ENCODE measurements at places on chromosomes 12 and 14. TPM values are rescaled to one million over a fixed set of nuclear protein-coding genes. Genes with fewer than 3 reads are reported as not detected.

- no peaks in the 10 kb centered on the region for H3K4me1 ChIP-seq
- no peak overlapping the region for H3K27ac ChIP-seq
- H3K4me3 ChIP-seq = peak overlapping the region; percentile 72
- peak; percentile 54 for DNase-seq
- H3K27me3 ChIP-seq = peaks cover 78% of the 10 kb centered on the region
- no peaks in the 10 kb centered on the region for H3K36me3 ChIP-seq
Measured at GRCh38 chr12:102958073-102958829, 777 bp downstream of the ASCL1 start.

- H3K4me3 ChIP-seq = no peak overlapping the region
- no peaks in the 10 kb centered on the region for H3K36me3 ChIP-seq
- DNase-seq = no peak
- H3K27ac ChIP-seq = no peak overlapping the region
- H3K4me1 ChIP-seq = peaks cover 11% of the 10 kb centered on the region
Measured at GRCh38 chr12:1504304-1504894, 90.0 kb downstream of the FBXL14 start.

GRCh38 chr14:59919570-59920377, at the start of gene LRRC9:
Gene LRRC9 (plus strand): TSS chr14:59920144.
- peaks cover 4% of the 10 kb centered on the region for H3K4me1 ChIP-seq
- DNase-seq = peak; percentile 9
- H3K27ac ChIP-seq = no peak within 1 kb of the TSS
- H3K4me3 ChIP-seq = peak within 1 kb of the TSS; percentile 51
- peaks cover 36% of the 10 kb centered on the region for H3K27me3 ChIP-seq
- H3K36me3 ChIP-seq = no peaks in the 10 kb centered on the region

GRCh38 chr12:78483767-78484315, 380.7 kb upstream of the SYT1 start:
- DNase-seq = no peak
- no peaks in the 10 kb centered on the region for H3K36me3 ChIP-seq
- H3K4me3 ChIP-seq = no peak overlapping the region
- H3K27ac ChIP-seq = no peak overlapping the region
- H3K27me3 ChIP-seq = no peaks in the 10 kb centered on the region

GRCh38 chr14:95123891-95124579, 33.3 kb downstream of the DICER1 start:
- no peak overlapping the region for H3K4me3 ChIP-seq
- DNase-seq = no peak
- H3K4me1 ChIP-seq = no peaks in the 10 kb centered on the region
- peaks cover 52% of the 10 kb centered on the region for H3K36me3 ChIP-seq

DNA sequence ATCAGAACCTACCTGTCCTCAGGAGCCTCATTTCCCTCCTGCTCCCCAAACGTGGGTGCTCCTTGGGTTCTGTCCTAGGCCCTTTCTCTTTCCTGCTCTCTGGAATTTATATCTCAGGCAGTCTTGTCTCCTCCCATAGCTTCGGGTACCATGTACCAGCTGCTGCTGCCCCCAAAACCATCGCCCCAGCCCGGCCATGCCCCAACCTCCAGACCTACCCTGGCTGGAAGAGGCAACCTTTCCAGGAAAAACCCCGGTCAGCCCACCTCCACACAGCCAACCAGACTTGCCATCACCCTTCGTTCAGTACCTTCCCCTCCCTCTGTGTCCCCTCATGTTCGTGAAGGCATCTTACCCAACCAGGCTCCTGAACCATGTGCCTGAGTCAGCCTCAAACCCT, 165.1 kb downstream of the CALM1 start:
- no peaks in the 10 kb centered on the region for H3K27me3 ChIP-seq
- H3K36me3 ChIP-seq = no peaks in the 10 kb centered on the region
- H3K4me1 ChIP-seq = no peaks in the 10 kb centered on the region
- no peak overlapping the region for H3K4me3 ChIP-seq
- DNase-seq = no peak

- no peaks in the 10 kb centered on the region for H3K4me1 ChIP-seq
- H3K27me3 ChIP-seq = no peaks in the 10 kb centered on the region
- no peak overlapping the region for H3K4me3 ChIP-seq
- H3K27ac ChIP-seq = no peak overlapping the region
Measured at GRCh38 chr12:2944401-2945047, 14.7 kb upstream of the TEAD4 start.

DNA sequence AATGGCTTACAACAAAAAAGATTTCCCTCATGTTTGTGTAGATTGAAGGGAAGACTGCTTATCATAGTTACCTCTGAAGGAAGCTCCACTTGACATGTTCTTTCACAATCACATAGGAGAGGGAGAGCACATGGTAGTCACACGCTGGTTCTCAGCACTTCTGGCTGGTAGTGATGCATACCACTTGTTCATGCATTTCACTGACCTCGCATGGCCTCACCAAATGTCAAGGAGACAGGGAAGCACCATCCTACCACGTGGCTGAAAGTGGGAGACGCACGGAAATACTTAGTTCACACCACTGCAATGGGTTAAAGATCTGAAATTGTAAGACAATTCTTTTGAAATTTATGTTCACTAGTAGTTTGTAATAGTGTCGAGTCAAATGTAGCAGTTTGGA, 74.0 kb downstream of the PDE3A start:
- H3K27me3 ChIP-seq = no peaks in the 10 kb centered on the region
- no peak for DNase-seq
- H3K4me1 ChIP-seq = no peaks in the 10 kb centered on the region
- no peak overlapping the region for H3K27ac ChIP-seq
- H3K36me3 ChIP-seq = no peaks in the 10 kb centered on the region
- H3K4me3 ChIP-seq = no peak overlapping the region

DNA sequence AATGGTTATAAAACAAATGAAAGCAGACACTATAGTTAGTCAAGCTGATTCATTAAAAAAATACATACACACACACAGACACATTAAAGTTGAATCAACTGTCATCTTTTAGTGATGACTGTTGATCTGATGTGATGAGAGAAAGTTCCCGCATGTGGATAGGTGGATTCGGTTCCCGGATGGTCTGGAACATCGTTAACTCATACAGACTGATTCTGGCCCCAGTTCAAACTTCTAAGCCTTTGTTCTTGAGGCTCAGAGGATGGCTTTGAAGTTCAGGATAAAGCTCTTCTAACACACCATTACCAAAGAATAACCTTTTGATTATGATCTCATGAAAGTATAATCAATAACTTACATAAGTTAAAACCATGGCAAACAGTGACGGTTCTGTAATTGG, 27.5 kb downstream of the WIF1 start:
- no peak overlapping the region for H3K4me3 ChIP-seq
- H3K27me3 ChIP-seq = peaks cover 60% of the 10 kb centered on the region
- H3K36me3 ChIP-seq = no peaks in the 10 kb centered on the region
- DNase-seq = no peak
- no peaks in the 10 kb centered on the region for H3K4me1 ChIP-seq
- H3K27ac ChIP-seq = no peak overlapping the region

DNA sequence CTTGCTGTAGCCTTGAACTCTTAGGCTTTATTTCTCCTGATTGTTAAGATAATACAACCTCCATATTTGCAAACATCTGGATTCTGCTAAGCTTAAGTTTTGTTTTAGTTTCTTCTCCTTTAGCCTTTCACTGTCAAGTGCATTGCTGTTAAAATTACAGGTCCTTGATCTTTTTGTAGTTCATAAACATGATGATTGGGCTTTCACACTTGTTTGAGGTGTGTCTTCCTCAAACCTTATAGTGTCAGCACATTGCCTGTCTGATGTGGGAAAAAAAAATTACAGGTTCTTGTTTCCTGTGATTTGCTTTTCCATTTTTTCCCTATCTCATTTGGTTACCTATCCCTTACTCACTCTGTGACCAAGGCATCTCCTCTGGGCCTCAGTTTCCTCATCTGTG, 59.2 kb downstream of the BICDL1 start:
- no peak for DNase-seq
- 0 out of 2 replicates have a peak, but pooled peaks cover 2% of the 10 kb centered on the region for H3K27me3 ChIP-seq
- no peaks in the 10 kb centered on the region for H3K4me1 ChIP-seq
- no peak overlapping the region for H3K27ac ChIP-seq
- no peaks in the 10 kb centered on the region for H3K36me3 ChIP-seq

- no peaks in the 10 kb centered on the region for H3K36me3 ChIP-seq
- peak; percentile 69 for DNase-seq
- H3K4me1 ChIP-seq = no peaks in the 10 kb centered on the region
- no peak overlapping the region for H3K27ac ChIP-seq
- peaks cover 50% of the 10 kb centered on the region for H3K27me3 ChIP-seq
Measured at GRCh38 chr14:36663404-36664321, 2.0 kb downstream of the PAX9 start.

DNA sequence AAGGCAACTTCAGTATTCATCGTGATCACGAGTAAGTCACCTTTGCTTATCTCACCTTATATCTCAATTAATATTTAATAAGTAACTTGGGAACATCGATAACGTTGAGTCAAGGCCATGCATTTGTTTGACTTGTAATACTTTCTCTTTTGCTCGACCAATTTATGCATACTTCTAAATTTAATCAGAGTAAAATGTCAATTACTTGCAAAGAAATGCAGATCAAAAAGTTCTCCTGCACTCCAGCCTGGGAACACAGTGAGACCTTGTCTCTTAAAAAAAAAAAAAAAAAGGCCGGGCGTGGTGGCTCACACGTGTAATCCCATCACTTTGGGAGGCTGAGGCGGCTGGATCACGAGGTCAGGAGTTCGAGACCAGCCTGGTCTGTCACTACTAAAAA, 11.8 kb upstream of the HIP1R start:
- no peaks in the 10 kb centered on the region for H3K36me3 ChIP-seq
- H3K4me3 ChIP-seq = no peak overlapping the region
- DNase-seq = no peak
- H3K27ac ChIP-seq = no peak overlapping the region

GRCh38 chr14:42143114-42143513, 536.4 kb downstream of the LRFN5 start:
- no peak overlapping the region for H3K27ac ChIP-seq
- H3K27me3 ChIP-seq = no peaks in the 10 kb centered on the region
- H3K4me1 ChIP-seq = peaks cover 20% of the 10 kb centered on the region
- DNase-seq = no peak

- no peak for DNase-seq
- H3K36me3 ChIP-seq = no peaks in the 10 kb centered on the region
- H3K4me3 ChIP-seq = no peak within 1 kb of the TSS
- H3K27ac ChIP-seq = no peak within 1 kb of the TSS
- H3K27me3 ChIP-seq = no peaks in the 10 kb centered on the region
Measured at GRCh38 chr12:7444076-7444475, at the start of gene CD163L1. Gene CD163L1 (minus strand): TSS chr12:7444153. CDS start chr12:7444127, 26 bp downstream.

DNA sequence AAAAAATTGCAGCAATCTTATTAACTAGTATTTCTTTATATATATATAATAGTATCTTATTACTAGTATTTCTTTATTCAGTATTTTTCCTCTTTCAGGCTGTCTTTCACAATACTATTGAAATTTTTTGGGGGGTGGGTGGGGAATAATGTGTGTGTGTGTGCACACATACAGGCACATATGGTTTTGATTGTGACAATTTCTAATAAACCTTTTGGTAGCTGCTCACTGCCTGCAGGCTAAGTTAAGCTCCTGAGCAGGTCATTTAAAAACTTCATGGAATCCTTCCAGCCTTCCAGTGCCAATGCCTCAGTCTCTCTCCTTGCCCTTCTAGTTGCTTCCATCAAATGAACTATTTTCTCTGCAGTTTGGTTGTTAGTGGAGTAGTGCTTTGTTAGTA, 490.1 kb downstream of the PCNX1 start:
- H3K27ac ChIP-seq = no peak overlapping the region
- H3K36me3 ChIP-seq = no peaks in the 10 kb centered on the region
- H3K4me1 ChIP-seq = peaks cover 30% of the 10 kb centered on the region
- DNase-seq = peak; percentile 27
- no peaks in the 10 kb centered on the region for H3K27me3 ChIP-seq

GRCh38 chr12:46773586-46774321, 52.0 kb downstream of the SLC38A4 start:
- no peaks in the 10 kb centered on the region for H3K36me3 ChIP-seq
- DNase-seq = peak; percentile 50
- no peaks in the 10 kb centered on the region for H3K27me3 ChIP-seq
- H3K4me3 ChIP-seq = peak overlapping the region; percentile 35
- H3K4me1 ChIP-seq = peaks cover 55% of the 10 kb centered on the region
- peak overlapping the region; percentile 25 for H3K27ac ChIP-seq

GRCh38 chr12:27868139-27868538, 88.1 kb upstream of the MANSC4 start:
- peak; percentile 91 for DNase-seq
- H3K4me3 ChIP-seq = peak overlapping the region; percentile 5
- H3K36me3 ChIP-seq = no peaks in the 10 kb centered on the region
- H3K4me1 ChIP-seq = peaks cover 78% of the 10 kb centered on the region
- no peaks in the 10 kb centered on the region for H3K27me3 ChIP-seq
- peak overlapping the region; percentile 95 for H3K27ac ChIP-seq

DNA sequence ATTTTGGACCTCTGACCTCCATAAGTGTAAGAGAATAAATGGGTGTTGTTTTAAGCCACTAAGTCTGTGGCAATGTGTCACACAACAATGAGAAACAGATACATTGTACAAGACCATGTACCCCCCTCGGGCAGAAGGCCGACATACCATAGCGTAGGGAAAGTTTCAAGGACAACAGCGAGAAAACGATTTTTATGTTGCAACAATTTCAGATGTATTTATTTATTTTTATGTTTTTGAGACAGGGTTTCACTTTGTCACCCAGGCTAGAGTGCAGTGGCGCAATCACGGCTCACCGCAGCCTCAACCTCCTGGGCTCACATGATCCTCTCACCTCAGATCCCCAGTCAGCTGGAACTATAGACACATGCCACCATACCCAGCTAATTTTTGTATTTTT, 136.4 kb upstream of the NCOR2 start:
- DNase-seq = no peak
- no peaks in the 10 kb centered on the region for H3K27me3 ChIP-seq
- H3K27ac ChIP-seq = no peak overlapping the region
- no peak overlapping the region for H3K4me3 ChIP-seq
- H3K4me1 ChIP-seq = peaks cover 14% of the 10 kb centered on the region
- H3K36me3 ChIP-seq = no peaks in the 10 kb centered on the region

GRCh38 chr12:47758834-47759690, at the start of gene RAPGEF3:
Gene RAPGEF3 (minus strand): TSS chr12:47758880. CDS start chr12:47758556, 324 bp downstream.
- peak; percentile 95 for DNase-seq
- H3K27me3 ChIP-seq = no peaks in the 10 kb centered on the region
- H3K36me3 ChIP-seq = no peaks in the 10 kb centered on the region
- peak within 1 kb of the TSS; percentile 29 for H3K27ac ChIP-seq

DNA sequence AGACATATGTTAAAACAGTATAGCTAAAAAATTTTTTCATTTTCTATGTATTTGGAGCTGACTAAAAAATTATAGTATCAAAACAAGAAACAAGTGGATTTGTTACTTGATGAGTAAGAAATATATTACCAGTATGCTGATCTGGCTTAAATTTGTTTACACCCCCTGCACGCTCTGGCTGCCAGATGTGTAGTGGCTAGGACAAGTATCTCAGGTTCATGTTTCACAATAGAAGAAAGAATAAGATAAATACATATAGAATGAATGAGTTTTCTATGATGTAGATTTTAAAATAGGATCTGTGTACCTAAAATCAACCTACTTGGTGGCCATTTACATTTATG, 13.1 kb downstream of the NAA30 start:
- H3K4me3 ChIP-seq = 0 out of 2 replicates have a peak overlapping the region, but pooled peaks have one; percentile 61
- H3K27ac ChIP-seq = no peak overlapping the region
- 0 out of 2 replicates have a peak, but pooled peaks cover 13% of the 10 kb centered on the region for H3K36me3 ChIP-seq
- no peak for DNase-seq

GRCh38 chr12:101053203-101053602, 156.8 kb downstream of the SLC5A8 start:
- H3K4me1 ChIP-seq = peaks cover 25% of the 10 kb centered on the region
- no peaks in the 10 kb centered on the region for H3K27me3 ChIP-seq
- H3K27ac ChIP-seq = no peak overlapping the region
- DNase-seq = no peak
- H3K36me3 ChIP-seq = no peaks in the 10 kb centered on the region
- no peak overlapping the region for H3K4me3 ChIP-seq

The GALNT8 gene
- total RNA-seq = not detected

The BCL2L14 gene
- total RNA-seq = not detected

The RHOJ gene
- total RNA-seq = 1.6 TPM

The PSMB11 gene
- not detected for total RNA-seq

The AHNAK2 gene
- 58.0 TPM for total RNA-seq

The PAPLN gene
- total RNA-seq = 0.22 TPM

The GYS2 gene
- not detected for total RNA-seq

The CISTR gene
- not detected for total RNA-seq

The POTEM gene
- not detected for total RNA-seq

Measured in GM23248 (cell line).